ENCODE measurements at places on chromosomes 2 and 18.

DNA sequence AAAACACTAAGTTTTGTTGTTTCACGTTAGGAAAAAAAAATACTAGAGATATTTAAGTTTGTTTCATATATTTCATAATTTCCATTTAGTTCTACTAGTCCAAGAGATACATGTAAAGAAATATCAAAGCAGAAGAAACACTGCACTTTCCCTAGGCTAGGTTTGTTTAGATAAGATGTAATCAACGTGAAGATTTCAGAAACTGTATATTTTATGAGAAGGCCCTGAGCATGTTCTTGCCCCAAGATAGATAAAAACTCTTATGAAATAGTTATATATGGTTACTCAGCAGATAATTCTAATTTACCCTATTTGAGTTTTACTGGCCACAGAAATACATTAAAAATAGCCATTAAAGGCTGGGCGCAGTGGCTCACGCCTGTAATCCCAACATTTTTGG is 143.6 kb upstream of the CBLN2 start:
- no peak for DNase-seq

- DNase-seq: no peak
Observed at GRCh38 chr2:30636311-30636710, 170.9 kb downstream of the CAPN13 start.

GRCh38 chr2:121038891-121039616 is 245.9 kb downstream of the TFCP2L1 start:
- no peak for DNase-seq

GRCh38 chr2:24744356-24744755 is 48.8 kb downstream of the PTRHD1 start:
- no peak for DNase-seq

DNA sequence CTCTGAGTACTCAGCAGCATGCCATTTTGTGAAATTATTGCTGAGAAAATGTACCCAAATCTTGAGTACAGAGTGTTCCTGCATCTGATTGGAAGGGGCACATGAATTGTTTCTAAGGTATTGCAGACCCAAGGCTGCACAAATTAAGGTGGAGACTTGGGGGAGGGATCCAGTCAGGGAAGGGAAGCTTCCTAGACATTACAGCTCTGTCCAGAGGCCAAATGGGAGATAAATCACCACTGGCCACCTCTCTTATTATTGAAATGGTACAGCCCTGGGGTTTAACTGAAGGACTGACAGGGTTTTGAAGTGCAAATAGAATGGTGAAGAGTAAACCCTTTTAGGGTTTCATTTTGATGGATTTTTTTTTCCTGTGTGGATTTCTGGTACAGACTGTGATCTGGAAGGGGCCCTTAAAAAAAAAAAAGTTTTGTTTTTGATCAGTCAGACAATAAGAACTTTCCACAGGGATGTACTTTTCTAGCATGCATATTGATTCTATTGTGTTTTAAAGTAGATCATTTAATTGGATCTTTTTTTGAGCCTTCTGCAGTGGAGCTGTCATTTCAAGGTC is 119.4 kb downstream of the GREB1L start:
- no peak for DNase-seq

DNA sequence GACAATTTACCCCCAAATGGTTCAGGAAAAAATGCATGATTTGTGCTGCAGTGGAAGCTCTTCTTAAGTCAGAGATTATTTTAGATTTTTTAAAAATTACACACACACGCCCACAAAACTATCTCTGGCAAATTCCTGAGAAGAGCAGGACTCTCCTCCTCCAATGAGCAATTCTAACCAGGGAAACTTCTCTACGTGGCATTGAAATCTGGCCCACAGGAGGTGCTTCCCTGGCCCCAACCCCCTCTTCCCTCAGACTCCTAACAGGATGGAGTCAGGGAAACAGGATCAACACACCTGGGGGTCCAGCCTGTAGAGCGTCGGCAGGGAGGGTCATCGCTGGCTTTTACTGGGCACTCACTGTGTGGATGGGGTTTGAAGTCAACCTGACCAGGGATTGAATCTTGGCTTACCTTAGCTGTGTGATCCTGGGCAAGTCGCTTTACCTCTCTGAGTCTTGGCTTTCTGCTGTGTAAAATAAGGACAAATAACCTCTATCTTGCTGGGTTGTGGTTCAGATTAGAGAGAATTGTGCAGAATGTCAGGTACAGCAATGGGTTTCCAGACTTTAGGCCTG is 65.4 kb upstream of the ASAP2 start:
- DNase-seq: no peak

- no peak for DNase-seq
Observed at GRCh38 chr2:160835166-160835565, 325.1 kb upstream of the TANK start.

DNA sequence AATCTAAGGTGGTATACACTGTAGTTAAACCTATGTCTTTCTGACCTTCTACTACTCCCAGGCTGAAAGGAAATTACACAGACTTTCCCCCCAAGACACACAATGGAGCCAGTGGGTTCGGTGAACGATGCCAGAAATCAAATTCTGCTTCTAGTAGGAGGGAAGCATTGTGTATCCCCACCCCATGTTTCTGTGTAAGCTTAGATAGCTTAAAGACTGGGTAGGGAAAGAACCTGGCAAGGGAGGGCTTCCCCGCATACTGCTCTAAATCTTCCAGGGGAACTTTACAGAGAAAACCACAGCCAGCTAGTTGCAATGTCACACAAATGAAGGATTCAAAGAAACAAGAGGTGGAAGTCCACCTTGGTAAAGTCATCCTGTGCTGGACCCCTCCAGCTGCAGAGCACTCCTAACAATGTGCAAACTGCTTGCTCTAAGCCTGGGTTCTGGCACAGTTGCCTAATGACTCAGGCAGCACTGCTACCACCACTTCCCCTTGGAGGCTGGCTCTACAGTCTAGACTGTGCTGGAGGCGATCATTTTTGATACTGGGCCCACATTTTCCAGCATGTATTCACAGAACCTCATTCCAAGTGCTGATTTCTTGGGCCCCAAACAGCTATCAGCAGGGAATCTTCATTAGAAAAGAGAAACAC is 47.5 kb downstream of the TRIB2 start:
- no peak for DNase-seq

DNA sequence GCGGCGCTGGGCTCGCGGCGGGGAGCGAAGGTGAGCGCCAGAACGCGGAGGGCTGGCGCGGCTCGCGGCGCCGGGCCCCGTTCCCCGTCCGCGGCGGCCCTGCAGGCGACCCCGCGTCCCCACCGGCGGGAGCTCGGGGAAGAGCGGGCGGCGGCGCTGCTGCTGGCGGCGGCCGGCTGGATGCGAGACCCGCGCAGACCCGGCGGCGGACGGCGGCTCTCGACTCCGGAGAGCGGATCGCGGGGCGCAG is 213 bp downstream of the DOK6 start:
- no peak for DNase-seq

GRCh38 chr18:22296304-22296703 is 121.4 kb downstream of the CTAGE1 start:
- DNase-seq: no peak

- no peak for DNase-seq
Observed at GRCh38 chr18:68940754-68941153, 142.9 kb downstream of the CCDC102B start.

DNA sequence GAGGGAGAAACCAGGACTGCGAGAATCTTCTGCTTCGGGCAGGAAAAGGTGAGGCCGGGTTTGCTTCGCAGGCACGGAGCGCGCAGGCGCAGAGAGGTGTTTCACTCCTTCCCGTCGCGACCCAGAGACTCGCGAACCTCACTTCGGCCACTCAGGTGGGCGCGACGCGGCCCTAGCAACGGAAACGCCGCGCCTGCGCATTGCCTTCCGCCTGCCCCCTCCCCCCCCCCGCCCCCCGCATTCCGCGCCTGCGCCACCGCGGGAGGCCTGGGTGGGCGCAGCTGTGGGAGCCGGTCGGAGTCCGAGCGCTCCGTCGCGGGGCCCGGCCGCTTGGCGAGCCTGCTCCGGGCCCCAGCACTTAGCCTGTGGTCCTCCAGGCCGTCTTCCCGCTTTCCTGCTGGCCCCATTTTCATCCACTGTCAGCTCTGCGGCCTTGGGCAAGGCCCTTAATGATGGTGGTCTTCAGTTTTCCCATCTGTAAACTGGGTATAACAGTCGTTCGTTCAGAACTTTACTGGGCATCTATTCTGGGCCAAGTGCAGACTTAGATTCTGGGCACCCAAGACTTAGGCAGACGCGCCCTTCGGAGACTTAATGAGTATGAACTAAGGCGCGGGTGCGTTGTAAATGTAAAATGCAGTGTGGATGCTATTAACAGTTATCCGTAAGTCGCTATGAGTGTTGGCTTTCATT is 62.1 kb upstream of the ACKR3 start:
- peak; percentile 48 for DNase-seq

GRCh38 chr2:45207101-45207500 is 197.8 kb upstream of the SIX2 start:
- DNase-seq: no peak

DNA sequence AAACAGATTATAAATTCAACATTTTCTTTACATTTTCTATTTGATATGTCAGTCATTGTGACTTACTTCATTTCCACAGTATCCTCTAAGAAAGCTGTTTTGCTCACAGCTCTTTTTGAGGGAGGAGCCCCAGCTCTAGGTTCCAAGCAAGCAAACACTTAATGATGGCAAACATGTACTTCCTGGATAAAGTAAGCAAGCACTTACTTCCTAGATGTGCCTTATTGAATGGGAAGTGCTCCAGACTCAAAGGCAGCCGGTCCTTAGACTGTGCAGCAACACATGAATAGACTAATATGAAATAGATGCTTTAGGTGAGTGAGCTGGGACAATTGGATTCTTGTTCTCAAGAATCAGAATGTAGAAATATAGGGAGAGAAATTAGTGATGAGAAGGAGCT is 2149.8 kb upstream of the PIK3C3 start:
- DNase-seq: no peak

DNA sequence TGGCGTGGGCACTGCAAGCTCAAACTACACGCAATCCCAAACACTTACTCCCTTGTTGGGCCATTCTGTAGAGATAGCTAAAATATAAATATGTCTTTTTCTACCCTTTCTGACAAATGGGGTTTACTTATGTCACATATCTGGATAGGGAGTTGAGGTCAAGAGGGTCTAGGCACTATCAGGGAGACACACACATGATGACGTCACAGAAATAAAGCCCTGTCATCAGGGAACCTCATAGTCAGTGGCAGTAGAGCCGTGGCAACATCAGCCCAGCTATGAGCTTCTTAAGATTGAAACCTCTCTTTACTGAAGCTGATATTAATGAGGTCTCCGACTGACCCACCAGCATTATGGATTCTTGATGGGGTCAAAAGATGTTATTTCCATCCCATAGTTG is 234.6 kb upstream of the CDH7 start:
- DNase-seq: no peak

GRCh38 chr2:135821190-135821589 is 15.8 kb downstream of the LCT start:
- no peak for DNase-seq

DNA sequence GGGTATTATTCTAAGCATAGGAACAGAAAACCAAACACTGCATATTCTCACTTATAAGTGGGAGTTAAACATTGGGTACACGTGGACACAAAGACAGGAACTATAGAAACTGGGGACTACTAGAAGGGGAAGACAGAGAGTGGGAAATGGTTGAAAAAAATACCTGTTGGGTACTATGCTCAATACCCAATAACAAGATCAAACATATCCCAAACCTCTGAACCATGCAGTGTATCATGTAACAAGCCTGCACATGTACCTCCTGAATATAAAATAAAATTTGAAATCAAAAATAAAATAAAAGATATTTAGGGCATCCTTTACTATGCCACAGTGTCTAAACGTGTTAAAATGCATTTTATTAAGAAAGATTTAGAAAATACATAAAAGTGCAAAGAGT is 221.0 kb upstream of the TFPI start:
- DNase-seq: no peak

GRCh38 chr2:236940497-236940896 is 145.2 kb upstream of the COPS8 start:
- no peak for DNase-seq

- DNase-seq: no peak
Observed at GRCh38 chr2:16725549-16725948, 59.9 kb upstream of the CYRIA start.

DNA sequence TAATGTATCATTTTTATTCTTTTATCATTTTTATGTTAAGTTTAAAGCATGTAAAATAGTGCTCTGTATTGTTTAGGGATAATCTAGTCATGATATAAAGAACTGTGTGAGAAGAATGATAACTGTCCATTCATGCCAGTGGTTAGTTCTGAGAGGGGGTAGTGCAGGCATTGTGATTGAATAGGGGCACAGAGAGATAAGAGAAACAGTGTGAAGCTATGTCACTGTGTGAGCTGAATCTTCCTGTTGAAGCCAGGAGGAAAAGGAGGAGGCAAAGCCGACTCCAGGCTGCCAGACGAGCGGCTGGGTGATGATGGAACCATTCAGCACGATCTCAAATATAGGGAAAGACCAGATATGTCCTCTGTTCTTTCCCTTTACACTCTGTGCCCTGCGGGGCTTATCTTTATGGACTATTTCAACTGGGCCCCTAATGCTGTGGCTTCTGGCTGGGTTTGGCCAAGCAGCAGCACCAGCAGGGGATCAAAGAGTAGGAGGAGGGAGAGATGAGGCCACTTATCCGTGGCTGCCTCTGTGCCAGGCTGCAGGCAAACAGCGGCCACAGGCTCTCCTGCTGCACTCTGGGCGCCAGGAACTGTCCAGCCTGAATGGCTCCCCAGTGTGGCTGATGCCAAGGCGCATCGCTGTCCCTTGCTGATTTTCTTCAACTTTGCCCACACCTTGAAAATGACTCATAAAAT is 128.0 kb downstream of the SPP2 start:
- no peak for DNase-seq

DNA sequence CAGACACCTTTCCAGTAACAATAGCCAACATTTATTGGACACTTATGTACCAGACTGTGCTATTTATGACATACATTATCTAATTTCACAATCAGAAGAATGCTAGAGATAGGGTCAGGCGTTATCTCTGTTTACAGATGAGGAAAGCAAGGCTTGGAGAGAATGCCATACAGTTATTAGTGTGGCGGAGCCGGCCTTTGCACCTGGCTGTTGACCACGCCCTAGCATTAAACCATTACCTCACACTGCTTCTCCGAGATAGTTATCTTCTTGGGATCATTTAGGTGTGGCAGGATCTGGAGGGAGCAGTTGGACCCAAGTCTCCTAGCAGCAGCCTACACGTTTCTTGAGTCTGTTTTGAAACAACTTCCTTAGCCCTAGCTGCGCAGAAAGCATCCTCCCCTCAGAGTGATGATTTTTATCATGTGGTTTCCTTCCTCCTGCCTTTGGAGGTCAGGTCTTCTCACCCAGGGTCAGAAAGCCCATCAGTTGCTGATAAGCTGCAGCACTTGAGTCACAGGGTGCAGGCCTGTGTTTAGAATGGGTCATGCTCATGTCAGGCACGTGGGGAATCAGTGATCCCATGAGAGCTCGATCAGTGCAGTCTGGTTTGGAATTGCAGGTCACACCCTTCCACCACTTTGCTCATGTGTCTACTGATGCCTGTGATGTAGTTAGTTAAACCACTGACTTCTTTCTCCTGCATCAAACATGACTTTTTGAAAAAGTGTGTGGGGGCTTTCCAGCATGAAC is 118.2 kb downstream of the SPTBN1 start:
- DNase-seq: no peak

DNA sequence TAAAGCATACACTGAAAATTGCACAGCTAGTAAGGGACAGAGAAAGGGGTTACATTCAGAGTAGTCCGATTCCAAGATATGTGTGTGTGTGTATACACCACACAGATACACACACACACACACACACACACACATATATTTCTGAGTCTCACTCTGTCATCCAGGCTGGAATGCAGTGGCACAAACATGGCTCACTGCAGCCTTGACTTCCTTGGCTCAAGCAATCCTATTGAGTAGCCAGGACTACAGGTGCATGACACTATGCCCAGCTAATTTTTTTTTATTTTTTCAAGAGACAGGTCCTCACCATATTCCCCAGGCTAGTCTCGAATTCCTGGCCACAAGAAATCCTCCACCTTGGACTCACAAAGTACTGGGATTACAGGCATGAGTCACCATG is 68.1 kb upstream of the ITPRID2 start:
- no peak for DNase-seq
